Stimulated activated CD8-positive, alpha-beta memory T cell treated with anti-CD3 and anti-CD28 coated beads, Interleukin-4, amount 100 ng/mL, for 48 hours (primary cell): ENCODE measurements at places on chromosomes 13 and 19.
A peak's percentile ranks its signal among the peaks of the same experiment; 100 is the strongest.

GRCh38 chr13:110503979-110504499 lies 57.5 kb downstream of the RAB20 start:
- DNase-seq: no peak

DNA sequence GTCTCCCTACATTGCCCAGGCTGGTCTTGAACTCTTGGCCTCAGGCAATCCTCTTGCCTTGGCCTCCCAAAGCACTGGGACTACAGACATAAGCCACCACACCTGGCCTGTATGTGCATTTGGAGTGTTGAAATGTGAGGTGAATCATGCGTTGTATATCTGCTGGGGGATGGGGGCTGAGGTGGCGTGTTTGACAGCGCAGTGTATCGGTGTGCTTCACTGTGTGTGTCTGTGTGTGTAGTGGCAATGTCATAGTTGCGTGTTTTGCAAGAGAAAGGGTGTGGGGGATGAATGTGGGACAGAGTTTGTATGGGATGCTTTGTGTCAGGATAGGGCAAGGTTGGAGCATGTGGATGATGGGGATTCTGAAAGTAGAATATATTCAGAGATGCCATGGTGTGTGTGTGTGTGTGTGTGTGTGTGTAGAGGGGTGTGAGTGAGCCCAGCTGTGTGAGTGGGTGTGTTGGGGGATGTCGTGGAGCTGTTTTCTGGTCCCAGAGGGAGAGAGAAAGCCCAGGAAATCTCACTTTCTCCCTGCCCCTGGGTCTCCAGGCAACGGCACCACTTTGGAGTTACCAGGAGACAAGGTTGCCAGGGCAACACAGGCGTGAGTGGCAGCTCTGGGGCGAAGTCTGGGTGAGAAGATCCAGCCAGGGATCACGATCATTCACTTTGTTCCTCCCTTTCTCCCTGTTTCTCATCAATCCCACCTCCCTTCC lies 1.1 kb upstream of the SWSAP1 start:
- DNase-seq: no peak

- DNase-seq: no peak
These were observed 102.4 kb downstream of the KCTD12 start for GRCh38 chr13:76783798-76784197.

- no peak for DNase-seq
These were observed 1.7 kb upstream of the ITGBL1 start for GRCh38 chr13:101450749-101451130.

DNA sequence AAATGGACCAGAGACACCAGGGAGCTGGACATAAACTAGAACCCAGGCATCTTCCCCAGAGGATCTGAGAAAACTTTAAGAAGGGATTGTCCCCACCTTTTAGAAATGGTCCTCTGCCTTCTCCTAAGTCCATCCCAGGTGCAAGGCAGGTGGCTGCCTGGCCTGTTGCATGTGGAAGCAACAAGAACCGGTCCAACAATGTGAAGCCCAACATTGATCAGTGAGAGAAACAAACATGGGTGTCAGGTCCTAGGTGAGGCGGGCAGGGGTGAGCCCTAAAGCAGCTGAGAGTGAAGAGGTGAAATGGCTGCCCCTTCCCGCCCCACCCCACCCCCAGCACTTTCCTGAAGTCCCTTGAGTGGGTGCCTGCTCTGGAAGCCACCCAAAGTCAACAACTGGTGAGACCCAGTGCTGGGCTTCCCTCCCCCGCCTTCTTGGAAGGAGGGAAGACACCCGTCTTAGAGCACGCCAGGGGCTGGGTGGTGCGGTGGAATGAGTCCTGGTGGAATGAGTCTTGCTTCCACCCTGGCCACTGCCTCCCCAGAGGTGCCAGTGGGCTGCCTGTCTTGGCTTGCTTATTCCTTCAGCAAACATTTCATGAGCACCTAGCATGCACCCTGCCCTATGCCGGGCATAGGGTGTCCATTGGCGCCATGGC lies 1.7 kb downstream of the AP1M1 start:
- no peak for DNase-seq

DNA sequence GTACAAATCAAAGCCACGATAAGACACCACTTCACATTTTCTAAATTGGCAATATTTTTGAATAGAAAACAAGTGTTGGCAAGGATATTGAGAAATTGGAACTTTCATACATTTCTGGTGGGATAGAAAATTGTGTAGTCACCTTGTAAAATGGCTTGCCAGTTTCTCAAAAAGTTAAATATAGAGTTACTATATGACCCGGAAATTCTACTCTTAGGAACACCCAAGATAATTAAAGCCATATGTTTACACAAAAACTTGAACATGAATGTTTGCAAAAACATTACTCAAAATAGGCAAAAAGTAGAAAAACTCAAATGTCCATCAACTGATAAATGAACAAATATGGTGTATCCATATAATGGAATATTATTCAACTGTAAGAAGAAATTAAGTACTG lies 552.5 kb downstream of the TBC1D4 start:
- DNase-seq: no peak

DNA sequence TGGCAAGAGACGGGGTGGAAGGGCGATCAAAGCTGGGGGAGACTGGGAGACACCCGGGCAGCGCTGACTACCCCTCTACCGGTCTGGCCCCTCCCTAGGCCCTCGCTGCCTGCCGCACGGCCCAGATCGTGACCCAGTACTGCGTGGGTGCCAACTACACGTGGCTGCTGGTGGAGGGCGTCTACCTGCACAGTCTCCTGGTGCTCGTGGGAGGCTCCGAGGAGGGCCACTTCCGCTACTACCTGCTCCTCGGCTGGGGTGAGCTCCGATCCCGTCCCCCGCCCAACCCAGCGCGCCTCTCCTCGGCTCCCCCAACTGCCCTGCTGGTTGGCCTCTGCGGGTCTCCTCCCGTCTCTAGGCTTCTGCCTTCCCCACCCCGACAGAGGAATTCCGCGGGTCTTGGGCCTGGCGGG lies 8.8 kb downstream of the GIPR start:
- peak; percentile 66 for DNase-seq

GRCh38 chr13:41542281-41542680 lies 84.9 kb downstream of the RGCC start:
- DNase-seq: no peak

DNA sequence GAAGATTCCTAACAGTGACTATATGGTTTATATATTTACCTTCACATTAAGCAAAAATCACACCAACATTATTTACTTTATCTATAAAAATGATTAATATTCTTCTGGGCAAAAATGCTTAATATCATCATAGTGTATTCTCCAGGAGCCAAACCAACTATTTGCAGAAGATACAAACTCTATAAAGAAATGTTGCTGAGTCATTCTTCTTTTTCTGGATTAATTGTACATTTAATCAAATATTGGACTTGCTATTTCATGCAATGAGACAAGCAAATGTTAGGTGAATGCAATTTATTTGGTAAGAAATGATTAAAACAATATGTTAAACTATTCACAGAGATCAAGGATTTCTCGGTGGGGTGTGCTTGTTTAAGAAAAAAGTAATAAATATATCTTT lies 1075.8 kb downstream of the PCDH9 start:
- no peak for DNase-seq

DNA sequence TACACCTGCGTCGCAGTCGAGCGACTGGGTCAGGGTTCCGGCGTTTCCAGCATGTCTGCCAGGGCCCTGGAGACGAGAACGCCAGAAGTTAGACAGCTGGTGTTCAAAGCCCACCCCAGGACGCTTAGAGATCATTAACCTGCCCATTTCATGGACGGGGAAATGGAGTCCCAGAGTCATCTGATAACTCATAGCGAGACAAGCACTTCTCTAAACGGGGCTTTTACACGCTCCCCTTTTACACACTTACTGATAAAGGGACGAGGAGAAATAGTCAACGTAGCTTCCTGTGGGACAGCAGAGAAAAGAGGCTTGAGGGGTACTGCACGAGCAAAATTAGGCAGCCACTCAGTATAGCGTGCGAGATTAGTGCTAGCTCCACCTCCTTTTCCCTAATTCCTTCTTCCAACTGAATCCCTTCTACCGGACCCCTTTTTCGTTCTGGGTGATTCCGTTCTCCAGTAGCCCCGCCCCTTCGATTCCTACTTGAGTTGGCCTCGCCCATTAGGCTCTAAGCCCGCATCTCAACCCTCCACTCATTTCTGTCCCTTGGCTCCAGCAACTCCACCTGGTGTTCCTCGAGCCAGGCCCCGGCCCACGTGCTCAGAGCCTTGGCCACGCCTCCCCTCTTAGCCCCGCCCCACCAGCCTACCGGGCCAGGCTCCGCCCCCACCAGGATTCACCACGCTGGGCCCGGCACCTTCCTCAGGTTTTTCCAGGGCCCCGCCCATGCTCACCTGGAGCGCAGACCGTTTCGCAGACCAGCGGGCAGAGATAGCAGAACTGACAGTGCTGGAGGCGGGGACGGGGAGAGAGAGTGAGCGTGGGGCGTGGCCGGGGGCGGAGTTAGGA lies 3.7 kb downstream of the HRC start:
- DNase-seq: peak; percentile 73

GRCh38 chr19:11181488-11181887 lies 15.9 kb downstream of the KANK2 start:
- no peak for DNase-seq

- no peak for DNase-seq
These were observed 163.4 kb upstream of the GPR12 start for GRCh38 chr13:26923824-26924605.

- DNase-seq: no peak
These were observed 6.3 kb downstream of the IRGQ start for GRCh38 chr19:43589678-43590077.

GRCh38 chr13:90121784-90122183 lies 1225.7 kb upstream of the MIR17HG start:
- no peak for DNase-seq

GRCh38 chr13:32497589-32497988 lies 41.0 kb downstream of the N4BP2L2 start:
- no peak for DNase-seq

- no peak for DNase-seq
These were observed 300.5 kb downstream of the PCDH17 start for GRCh38 chr13:57932061-57932460.

- no peak for DNase-seq
These were observed 21.8 kb downstream of the MRPS12 start for GRCh38 chr19:38952395-38953165.

DNA sequence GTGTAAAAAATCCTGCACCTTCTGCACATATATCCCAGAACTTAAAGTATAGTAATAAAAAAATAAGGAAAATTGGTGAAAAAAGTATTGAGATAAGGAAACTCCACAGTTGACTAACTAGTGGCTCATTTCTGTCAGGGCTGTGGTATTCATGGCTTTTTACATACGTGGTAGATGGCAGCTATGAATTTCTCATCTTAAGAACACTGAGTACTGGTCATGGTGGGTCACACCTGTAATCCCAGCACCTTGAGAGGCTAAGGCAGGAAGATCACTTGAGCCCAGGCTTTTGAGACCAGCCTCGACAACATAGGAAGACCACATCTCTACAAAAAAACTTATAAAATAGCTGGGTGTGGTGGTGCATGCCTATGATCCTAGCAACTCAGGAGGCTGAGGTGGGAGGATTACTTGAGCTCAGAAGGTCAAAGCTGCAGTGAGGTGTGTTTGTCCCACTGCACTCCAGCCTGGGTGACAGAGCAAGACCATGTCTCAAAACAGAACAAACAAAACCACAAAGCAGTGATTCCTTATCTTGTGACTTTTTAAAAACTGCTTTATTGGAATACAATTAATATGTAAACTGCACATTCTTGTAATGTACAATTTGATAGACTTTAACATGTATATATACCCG lies 16.8 kb downstream of the SLAIN1 start:
- no peak for DNase-seq

GRCh38 chr19:18856385-18857126 lies 24.8 kb downstream of the UPF1 start:
- DNase-seq: no peak

- DNase-seq: no peak
These were observed 491 bp downstream of the ZNF525 start for GRCh38 chr19:53365899-53366493.

- DNase-seq: peak; percentile 23
These were observed 101.3 kb downstream of the GNG7 start for GRCh38 chr19:2600914-2601870.

- no peak for DNase-seq
These were observed 1.2 kb downstream of the SPART start for GRCh38 chr13:36344886-36345437.

DNA sequence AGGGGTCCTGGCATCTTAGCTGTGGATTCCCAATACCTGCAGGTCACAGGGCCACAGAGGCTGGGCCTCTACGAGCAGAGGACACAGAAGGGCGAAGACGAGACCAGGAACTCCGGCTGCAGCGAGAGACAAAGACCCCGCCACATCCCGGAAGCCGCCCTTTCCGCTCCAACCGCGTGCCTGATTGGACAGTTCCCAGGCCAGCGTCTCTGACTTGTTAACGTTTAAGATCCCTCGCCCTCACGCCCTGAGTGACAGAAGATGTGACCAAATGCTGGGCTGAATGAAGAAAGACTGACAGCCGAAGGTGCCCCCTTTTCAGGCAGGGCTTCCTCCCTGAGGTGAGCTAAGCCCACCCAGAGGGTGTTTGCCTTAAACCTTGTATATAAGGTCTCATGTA lies at the start of gene ZNF98:
Gene ZNF98 (minus strand): TSS at position 136 of the 400 bp plus-strand sequence. CDS start 122 bp downstream, at position 14.
- no peak for DNase-seq

GRCh38 chr19:44356383-44357111 lies at the start of gene ZNF112:
Gene ZNF112, minus strand, starts transcription at chr19:44356680. Its CDS starts 16,141 bp downstream, at chr19:44340539.
- peak; percentile 23 for DNase-seq

DNA sequence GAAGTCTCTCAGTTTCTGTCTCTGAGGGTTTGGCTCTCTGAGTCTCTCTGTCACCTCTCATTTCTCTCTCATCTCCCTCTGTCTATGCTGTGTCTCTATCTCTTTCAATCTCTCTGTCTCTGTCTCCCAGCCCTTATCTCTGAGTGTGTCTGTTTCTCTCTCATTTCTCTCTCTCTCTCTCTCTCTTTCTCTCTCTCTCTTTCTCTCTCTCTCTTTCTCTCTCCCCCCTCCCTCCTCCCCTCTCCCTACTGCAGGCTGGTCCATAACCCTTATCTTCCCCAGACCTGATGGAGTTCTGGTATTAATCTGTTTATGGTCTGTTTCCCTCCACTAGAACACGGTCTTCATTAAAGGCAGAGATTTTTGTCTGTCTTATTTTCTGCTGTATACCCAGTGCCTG lies 1.3 kb upstream of the PVR start:
- no peak for DNase-seq

GRCh38 chr19:17803264-17803896 lies 8.4 kb downstream of the B3GNT3 start:
- no peak for DNase-seq

DNA sequence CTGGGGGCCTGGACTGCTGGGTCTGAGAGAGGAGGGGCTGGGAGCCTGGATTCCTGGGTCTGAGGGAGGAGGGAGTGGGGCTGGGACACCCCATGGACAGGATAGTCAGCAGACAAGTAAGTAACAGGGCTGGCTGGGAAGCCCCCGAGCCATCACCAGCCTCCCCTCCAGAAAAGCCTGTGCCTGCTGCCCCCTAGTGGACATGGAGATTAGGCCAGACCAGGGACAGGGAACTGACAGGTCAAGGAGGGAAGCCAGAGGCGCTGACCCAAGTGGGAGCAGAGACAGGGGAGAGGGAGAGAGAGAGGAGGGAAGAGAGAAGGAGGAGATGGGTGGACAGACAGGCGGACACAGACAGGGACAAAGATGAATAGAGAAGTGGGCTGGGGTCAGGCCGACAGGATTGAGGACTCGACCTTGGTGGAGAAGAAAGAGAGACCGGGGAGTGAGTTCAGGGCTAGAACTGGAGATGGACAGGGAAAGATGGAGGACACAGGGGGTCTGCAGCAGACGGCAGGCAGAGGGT lies 6.7 kb upstream of the ERFL start:
- peak; percentile 90 for DNase-seq
